ENCODE measurements at places on chromosomes 16 and 17.

DNA sequence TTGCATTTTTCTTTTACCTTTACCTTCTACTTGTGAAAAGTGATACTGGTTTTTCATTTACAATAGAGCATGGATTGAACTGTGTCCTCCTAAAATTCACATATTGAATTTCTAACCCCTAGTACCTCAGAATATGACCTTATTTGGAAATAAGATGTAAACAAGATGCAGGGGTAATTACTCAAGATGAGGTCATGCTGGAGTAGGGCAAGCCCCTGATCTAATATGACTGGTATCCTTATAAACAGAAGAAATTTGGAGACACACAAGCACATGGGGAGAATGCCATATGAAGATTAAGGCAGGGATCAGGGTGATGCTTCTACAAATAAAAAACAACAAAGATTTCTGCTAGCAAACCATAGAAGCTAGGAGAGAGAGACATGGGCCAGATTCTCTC lies 12.2 kb downstream of the MYH13 start:
- no peak for DNase-seq

GRCh38 chr17:13743906-13744305 lies 142.2 kb upstream of the HS3ST3A1 start:
- DNase-seq: no peak

DNA sequence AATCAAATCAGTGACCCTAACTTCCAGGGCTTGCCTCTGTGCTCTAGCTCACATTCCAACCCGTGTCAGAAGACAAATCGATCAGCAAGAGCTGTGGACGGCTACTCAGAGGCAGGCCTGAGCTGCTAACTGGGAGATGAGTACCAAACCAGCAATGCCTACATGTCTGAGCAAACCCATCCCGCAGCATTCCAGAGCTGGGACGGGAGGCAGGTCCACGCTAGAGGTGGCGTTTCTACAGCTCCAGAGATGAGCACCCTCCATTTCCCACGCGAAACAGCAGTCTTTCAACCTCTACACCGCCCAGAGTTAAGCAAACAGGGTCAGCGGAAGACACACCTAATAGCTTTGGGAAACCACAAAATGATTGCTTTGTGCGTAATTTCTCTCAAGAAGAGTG lies 6.5 kb downstream of the NXN start:
- no peak for DNase-seq

DNA sequence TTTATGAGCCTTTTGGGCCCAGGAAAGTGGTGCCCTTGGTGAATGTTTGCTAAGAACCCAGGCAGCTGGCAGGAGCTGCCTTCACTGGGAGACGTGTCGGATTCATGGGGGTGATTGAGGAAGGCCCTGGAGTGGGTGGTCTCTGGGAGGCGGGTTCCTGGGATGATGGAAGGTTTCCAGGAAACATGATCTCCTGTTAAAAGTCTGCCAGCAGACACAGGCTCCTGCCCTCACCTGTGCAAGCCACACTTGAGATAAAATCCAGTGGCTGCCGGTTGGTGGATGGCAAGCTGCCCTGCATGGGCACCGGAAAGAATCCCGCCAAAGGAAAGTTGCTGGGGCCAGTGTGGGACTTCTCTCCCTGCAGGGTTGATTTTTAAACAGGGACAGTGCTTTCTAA lies 189.0 kb upstream of the CIBAR2 start:
- no peak for DNase-seq

GRCh38 chr16:8674413-8675022 lies at the start of gene ABAT:
Gene ABAT (plus strand): TSS chr16:8674617. CDS start chr16:8735740, 61,123 bp downstream.
- peak; percentile 85 for DNase-seq

- no peak for DNase-seq
Observed at GRCh38 chr17:14353861-14354474, 53.1 kb downstream of the HS3ST3B1 start.

DNA sequence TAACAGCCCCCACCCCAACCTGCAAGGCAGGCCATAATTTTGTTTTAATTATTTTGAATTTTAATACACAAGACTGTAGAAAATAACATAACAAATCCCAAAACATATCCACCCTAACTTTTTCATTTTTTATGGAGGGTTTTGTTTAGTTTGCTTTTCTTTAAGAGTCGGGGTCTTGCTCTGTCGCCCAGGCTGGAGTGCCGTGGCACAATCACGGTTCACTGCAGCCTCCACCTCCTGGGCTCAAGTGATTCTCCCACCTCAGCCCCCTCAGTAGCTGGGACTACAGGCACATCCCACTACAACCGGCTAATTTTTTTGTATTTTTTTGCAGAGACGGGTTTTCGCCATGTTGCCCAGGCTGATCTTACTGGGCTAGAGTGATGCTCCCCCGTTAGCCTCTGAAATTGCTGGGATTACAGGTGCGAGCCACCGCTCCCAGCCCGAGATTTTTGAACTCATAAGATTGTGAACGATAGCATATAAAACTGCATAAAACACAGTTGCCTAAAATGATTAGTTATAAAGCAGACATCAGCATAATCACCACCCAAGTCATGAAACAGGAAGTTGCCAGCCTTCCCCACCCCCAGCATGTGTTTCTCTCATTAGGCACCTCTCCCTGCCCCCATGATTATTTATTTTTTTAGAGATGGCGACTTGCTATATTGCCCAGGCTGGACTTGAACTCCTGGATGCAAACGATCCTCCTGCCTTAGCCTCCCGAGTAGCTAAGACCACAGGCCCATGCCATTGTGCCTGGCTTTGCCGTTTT lies 13.6 kb upstream of the DOC2B start:
- DNase-seq: no peak

GRCh38 chr17:8013731-8014557 lies 11.5 kb downstream of the GUCY2D start:
- DNase-seq: no peak

GRCh38 chr17:34760931-34761495 lies 181.6 kb downstream of the TMEM132E start:
- DNase-seq: no peak

- DNase-seq: no peak
Observed at GRCh38 chr16:4209666-4210065, 32.2 kb downstream of the SRL start.

DNA sequence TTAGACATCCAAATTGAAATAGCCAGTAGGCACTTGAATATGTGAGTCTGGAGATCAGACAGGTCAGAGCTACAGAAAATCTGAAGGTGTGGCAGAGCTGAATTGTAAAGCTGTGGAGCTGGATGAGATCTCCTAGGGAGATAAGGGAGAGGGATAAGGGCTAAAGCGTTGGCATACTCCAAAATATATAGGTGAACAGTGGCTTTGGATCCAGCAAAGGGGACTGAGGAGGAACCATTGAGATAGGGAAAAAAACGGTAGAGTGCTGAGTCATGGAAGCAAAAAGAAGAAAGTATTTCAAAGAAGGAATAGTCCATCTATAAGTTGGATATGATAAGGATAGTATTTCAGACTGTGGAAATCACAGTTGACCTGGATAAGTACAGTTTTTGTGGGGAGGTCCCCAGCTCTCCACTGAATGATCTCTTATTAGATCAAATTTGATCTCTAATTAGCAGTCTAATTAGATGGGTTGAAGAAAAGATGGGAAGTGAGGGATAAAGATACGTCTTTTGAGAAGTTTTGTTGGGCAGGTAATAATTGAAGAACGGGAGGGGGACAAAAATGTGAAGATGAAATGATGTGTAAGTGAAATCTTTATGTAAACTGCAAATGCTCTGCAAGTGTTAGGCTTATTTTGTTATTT lies 587 bp upstream of the DBF4B start:
- no peak for DNase-seq

- DNase-seq: no peak
Observed at GRCh38 chr16:54297154-54297553, 10.6 kb upstream of the IRX3 start.

- DNase-seq: no peak
Observed at GRCh38 chr17:6361733-6362132, 73.2 kb downstream of the AIPL1 start.

- peak; percentile 64 for DNase-seq
Observed at GRCh38 chr16:30472328-30472942, at the start of gene ITGAL. Gene ITGAL (plus strand): TSS chr16:30472742. CDS start chr16:30472838, 96 bp downstream.

GRCh38 chr16:3945751-3946603 lies 65.5 kb upstream of the CREBBP start:
- no peak for DNase-seq

DNA sequence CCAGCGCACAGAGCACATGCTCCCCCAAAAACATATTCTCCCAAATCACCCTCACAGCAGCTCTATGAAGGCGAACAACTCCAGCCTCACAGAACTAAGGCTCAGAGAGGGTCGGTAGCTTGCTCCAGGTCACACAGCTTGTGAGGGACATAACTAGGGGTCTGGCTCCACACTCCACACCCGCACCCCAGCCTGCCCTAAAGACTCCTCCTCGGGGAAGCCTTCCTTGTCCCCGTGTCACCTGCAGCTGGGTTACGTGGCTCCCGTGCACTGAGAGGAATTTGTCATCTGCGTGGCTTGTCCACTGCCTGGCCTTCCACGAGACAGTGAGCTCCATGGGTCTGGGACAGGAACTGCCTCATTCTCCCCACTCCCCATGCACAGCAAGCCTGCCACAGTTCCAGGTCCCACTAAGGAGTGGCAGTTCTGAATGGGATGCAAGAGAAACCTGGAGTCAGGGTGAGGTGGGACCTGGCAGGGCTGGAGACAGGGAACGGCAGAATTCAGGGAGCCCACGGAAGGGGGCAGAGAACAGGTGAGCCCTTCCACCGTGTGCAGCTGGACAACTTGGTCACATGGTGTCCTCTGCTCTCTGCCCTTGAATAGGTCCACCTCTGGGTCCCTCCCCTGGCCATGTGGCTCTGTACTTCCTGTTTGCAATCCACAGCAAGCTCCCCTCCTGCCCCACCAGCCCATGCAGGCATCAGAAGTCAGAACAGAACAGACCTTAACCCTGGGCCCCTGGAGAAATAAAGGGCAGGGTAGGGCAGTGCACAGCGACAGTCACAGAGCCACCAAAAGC lies 27.4 kb downstream of the TNFRSF13B start:
- DNase-seq: no peak

- no peak for DNase-seq
Observed at GRCh38 chr16:66460703-66461102, 33.6 kb downstream of the BEAN1 start.

DNA sequence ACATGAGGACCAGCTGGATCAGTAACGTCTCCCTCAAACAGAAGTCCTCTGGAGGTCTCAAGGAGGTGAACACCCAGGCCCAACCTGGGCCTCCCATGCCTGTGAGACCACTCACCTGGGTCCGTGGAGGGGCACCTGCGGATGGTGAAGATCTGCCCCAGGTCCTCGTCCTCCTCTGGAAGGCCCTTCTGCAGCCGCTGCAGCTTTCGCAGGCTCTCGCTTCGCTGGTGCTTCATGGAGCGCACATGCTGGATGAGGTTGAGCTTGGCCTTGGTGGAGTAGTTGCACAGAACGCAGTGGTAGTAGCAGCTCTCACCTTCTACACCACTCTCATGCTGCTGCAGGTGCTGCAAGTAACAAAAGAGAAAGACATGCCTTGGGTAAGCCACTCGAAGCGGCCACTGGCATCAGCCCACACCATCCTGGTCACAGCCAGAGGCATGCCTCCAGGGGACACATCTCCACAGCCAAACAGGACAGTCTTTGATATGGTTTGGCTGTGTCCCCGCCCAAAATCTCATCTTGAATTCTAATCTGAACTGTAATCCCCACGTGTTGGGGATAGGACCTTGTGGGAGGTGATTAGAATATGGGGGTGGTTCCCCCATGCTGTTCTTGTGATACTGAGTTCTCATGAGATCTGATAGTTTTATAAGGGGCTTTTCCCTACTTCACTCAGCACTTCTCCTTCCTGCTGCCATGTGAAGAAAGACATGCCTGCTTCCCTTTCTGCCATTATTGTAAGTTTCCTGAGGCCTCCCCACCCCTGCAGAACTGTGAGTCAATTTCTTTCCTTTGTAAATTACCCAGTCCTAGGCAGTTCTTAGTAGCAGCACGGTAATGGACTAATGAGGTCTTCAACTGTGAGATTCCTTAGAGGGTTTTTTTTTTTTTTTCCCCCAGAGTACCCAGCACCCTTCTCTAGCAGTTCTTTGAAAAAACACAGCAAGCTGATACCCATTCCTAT lies 158.0 kb downstream of the ZFHX3 start:
- no peak for DNase-seq

DNA sequence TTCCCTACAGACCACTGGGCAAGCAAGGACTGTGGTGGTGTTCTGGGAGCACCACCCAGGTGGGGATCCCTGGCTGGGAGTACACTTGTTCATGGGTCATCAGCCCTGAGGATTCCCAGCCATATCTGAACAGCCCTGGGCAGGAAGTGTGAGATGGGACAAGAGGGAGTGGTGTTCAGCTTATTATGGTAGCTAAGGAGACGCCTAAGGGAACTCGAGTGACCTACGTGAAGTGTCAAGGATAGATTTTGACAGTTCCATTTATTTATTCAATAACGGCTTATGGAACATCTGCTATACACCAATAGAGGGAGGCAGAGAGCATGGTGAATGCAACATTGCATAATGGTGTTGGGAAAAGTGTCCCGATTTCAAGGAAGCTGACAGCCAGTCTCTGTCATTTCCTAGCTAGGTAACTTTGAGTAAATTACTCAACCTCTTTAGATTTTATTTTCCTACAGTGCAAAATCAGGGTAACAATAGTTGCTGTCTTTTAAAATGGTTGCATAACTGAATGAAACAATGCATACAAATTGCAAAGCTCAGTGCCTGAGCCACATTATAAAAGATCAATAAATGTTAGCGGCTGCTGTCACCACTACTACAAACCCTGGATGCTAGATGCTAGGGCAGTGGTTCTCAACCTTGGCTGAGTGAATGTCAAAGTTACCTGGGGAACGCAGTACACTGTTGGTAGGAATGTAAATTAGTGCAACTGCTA lies 534.1 kb downstream of the GRIN2A start:
- no peak for DNase-seq

- no peak for DNase-seq
Observed at GRCh38 chr16:79723583-79724168, 123.1 kb upstream of the MAF start.

DNA sequence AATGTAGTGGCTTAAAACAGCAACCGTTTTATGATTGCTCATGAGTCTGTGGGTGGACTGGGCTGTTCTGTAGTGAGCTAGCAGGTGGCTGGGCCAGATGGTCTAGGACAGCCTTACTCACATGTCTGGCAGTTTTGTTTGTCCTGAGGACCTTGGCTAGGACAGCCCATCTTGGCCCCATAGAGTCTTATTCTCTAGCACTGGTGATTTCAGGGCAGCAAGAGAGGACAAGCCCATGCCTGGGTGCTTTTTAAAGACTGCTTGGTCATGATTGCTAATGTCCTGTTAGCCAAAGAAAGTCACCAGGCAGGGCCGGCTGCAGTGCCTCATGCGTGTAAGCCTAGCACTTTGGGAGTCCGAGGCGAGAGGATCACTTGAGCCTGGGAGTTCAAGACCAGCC lies 139.8 kb downstream of the KATNIP start:
- no peak for DNase-seq

All from stimulated activated effector memory CD8-positive, alpha-beta T cell treated with anti-CD3 and anti-CD28 coated beads, Interleukin-12 subunit alpha, Interleukin-12 subunit beta, amount 100 ng/mL, for 72 hours (primary cell).